ENCODE measurements at places on chromosomes 2 and 18.
A peak's percentile ranks its signal among the peaks of the same experiment; 100 is the strongest.

DNA sequence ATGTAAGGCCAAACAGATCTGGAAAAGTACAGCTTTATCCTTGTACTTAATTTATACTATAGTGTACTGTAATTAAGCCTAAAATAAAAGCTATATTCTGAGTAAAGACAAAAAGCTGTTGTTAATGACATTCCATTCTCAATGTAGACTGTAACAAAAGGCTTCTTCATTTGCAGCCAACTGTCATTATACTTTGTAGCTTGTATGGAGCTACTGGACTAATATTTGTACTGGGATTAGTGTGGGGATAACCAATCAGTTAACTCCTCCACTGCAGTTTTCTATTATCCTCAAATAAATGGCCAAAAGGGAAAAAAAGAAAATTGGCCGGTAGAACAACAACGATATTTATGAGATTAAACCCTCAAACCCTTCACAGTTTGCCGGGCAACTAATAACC, 66.5 kb downstream of the STK39 start:
- no peak for DNase-seq

GRCh38 chr18:48782381-48782861, 168.3 kb downstream of the SMAD7 start:
- DNase-seq: no peak

DNA sequence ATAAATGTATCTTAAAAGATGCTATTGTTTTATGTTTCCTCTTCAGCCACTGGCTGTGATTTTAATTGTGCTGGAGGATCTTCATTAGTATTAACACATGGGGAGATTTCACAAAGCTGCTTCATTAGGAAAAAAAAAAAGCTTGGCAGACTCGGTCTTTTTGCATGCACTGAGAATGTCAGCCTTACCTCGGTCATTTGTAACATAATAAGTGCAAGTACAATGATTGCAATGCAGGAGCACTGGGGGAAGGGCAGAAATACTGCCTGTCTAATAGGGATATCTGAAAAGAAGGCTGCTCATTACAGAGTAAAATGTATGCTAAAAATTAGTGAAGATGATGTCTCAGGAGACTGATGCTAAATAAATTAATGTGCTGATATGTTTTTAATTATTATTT, 1.3 kb upstream of the BAZ2B start:
- no peak for DNase-seq

- no peak for DNase-seq
Observed at GRCh38 chr2:179685146-179685545, 176.3 kb downstream of the ZNF385B start.

- DNase-seq: no peak
Observed at GRCh38 chr2:98847853-98848252, 88.2 kb downstream of the CRACDL start.

DNA sequence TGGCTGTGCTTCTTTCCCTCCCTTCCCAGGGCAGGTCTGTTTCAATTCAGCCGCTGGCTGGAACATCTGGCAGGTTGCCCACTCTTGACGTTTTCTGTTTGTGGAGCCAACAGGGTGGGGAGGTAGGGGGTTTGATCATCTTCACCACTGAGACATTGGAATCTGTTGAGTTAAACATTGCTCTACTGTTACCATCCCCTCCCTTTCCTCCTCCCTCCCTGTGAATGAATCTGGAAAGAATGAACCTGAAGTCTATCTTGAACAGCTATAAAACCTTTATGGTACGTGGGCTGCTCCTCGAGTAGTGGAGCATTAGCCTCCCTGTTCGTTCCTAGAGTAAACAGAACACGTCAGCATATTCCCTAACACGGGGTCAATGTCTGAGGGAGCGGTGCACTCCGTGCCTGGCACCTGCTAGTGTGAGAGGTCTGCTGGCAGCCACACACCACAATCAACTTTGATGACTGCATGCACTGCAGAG, 249.9 kb upstream of the RBBP8 start:
- DNase-seq: no peak

GRCh38 chr2:233053928-233054784, 6.0 kb upstream of the INPP5D start:
- DNase-seq: peak; percentile 55

DNA sequence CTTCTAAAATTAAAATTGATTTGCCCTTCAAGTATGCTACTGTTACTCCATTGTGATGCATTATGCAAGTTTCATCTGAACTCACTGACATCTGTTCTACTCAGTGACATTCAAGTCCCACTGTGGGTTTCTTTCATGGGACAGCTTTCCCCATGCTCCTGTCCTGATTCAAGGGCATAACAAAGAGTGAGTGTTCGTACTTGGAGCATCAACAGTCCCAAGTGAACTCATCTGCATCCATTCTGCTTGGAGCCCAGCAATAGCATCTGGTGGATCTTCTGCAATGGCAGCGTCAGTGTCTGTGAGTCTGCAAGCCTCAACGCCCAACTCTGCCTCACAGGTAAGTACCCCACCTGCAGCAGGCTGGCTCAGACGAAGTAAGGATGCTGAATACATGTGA, 27.5 kb downstream of the BUB1 start:
- DNase-seq: no peak

- no peak for DNase-seq
Observed at GRCh38 chr2:105299290-105299689, 30.2 kb downstream of the TGFBRAP1 start.

DNA sequence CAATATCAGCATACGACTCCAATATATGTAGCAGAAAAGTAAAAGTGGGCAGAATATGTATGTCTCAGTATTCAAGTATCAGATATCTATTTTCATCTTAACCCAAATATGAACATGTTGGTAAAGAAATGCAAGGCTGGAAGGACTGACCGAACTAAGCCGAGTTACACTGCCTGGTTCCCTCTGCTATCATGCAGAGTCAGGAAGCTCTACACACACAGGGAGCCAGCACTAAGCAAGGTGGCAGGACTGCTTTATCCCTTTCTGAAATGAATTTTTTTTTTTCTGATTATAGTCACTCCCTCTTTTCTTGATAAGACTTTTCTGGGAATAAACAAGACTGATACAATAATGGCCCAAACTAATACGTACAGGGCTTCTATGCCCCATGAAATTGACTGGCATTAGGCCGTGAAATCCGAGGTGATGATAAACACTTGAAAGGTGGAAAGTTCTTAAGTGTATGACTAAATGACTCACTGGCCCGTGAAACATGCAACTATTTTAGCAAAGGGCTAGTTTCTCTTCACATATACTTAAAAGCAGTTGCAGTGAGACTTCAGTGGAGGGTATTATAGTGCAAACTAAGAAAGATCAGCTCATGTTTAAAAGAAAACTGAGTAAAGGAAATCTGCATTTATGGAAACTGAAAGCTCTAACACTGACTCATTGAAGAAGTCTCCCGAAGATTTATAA, 14.9 kb downstream of the DPP4 start:
- no peak for DNase-seq

DNA sequence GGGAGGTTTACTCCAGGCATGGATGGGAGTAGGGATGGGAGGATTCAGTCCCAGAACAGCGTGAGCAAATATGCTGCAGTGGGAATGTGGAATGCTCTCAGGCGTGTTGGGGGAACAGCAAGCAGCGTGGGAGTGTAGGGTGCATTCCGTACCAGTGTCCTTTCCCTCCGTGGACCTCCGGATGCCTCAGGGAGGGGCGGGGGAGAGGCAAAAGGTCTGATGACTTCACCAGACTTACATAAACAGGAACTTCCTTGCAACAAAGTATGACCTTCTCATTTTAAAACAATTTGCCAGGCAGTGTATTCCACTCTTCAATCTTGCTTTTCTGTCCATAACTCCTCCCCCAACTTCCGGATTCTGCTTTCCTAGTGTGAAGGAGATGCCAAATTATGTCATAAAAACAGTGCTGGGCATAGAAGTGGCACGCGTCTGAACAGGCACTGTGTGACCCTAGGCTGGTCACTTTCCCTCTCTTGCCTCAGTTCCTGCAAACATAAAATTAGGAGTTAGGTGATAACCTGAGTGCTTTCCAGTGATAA, 36.9 kb downstream of the RPL37A start:
- DNase-seq: no peak

DNA sequence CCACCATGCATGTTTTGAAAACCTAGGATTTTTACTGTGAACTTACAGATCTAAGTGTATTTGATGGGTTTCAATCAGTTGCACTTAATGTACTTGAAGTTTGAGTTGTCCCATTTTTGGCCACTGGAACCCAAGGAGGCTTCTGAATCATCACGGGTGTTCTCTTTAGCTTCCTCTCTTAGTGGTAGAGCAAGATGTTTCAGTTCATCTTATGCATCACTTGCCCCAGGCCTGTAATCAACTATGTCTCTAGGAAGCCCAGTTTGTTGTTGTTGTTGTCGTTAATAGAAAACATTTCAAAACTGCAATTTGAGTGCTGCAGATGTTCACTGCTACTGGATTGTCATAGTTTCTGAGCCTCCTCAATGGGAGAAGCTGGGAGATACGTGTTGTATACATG, 97.0 kb downstream of the FHOD3 start:
- DNase-seq: no peak

Measured in stimulated activated CD8-positive, alpha-beta memory T cell treated with anti-CD3 and anti-CD28 coated beads, Interleukin-2, amount 100 ng/mL, for 1 hour (primary cell).